ENCODE measurements at places on chromosomes 4 and X.

DNA sequence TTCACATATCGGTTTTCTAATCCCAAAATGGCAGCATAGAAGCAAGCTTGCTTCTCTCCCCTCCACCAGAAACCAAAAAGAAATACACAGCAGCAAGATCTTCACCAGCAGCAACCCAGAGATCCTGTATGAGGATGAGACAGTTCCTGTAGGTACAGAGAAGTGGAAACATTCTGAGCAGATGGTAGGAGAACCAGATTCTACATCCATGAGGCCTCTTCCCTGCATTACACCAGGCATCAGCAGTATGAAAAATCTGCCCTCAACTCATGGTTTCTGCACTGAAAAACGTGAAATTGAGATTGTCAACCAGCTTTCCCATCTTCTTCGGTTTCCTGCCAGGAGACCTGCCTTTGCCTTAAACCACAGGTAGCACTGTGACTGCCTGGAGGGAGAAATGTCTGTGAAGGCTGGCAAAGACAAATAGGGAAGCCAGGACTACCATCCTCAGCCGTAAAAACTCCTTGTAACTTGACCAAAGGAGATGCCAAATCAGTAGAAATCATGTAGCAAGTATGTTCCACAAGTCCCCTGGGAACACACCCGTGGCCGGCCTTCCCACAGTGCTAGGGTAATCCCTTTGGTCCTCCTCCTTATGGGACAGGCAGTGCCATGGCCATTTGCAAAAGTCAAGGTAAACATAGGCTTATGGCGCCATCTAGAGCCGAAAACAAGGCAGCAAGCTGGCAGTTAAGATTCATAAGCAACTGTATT, 24.0 kb upstream of the MTHFD2L start:
- H3K4me3 ChIP-seq, result no peak overlapping the region
- H3K27me3 ChIP-seq, result peaks cover 14% of the 10 kb centered on the region
- no peaks in the 10 kb centered on the region for H3K36me3 ChIP-seq

- DNase-seq, result no peak
- H3K27me3 ChIP-seq, result no peaks in the 10 kb centered on the region
- H3K4me3 ChIP-seq, result no peak overlapping the region
- H3K4me1 ChIP-seq, result no peaks in the 10 kb centered on the region
- no peak overlapping the region for H3K27ac ChIP-seq
- no peaks in the 10 kb centered on the region for H3K36me3 ChIP-seq
These were observed 20.3 kb downstream of the FGF13 start for GRCh38 chrX:138691186-138691585.

DNA sequence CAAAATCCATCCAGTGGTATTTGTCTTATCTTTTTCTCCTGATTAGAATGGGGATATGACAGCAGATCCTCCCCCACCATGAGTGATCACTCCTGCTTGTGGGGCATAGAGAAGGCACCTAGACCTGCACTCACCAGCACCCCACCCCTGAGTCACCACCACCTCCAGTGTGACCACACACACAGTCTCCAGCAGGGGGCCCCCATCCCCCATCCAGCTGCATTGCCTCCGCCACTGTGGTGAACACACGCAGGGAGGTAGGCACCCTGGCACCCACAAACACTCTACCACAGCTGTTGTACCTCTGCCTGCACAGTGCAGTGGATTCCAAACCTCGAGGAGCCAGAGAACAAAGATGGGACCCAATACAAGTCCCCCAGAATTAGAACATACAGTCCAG, 9.0 kb upstream of the MAGEA8 start:
- DNase-seq, result peak; percentile 56
- peaks cover 12% of the 10 kb centered on the region for H3K27me3 ChIP-seq
- H3K4me1 ChIP-seq, result peaks cover 3% of the 10 kb centered on the region
- H3K27ac ChIP-seq, result no peak overlapping the region
- no peaks in the 10 kb centered on the region for H3K36me3 ChIP-seq
- no peak overlapping the region for H3K4me3 ChIP-seq

GRCh38 chr4:122639181-122639580, 18.3 kb upstream of the IL21 start:
- H3K36me3 ChIP-seq, result no peaks in the 10 kb centered on the region
- no peaks in the 10 kb centered on the region for H3K27me3 ChIP-seq
- H3K4me3 ChIP-seq, result no peak overlapping the region
- H3K27ac ChIP-seq, result no peak overlapping the region
- H3K4me1 ChIP-seq, result peaks cover 9% of the 10 kb centered on the region

DNA sequence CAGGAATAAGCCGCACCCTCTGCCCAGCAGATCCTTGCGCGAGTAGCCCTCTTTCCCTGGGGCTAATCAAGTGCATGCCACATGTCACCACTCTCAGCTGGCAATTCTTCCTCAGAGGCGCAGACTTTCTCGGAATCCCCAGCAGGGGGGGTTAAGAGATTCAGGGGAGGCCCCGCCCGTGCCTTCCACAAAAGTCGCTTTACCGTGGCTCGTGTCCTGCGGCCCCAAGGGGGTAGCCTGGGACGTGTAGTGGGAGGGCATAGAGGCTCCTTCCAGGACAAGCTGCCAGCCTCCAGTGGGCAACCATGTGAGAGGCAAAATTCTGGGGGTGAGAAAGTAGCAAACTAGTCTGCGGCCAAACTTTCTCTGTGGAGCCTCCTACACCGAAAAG, 652 bp downstream of the SRPX start:
- H3K27ac ChIP-seq, result no peak overlapping the region
- peaks cover 2% of the 10 kb centered on the region for H3K4me1 ChIP-seq
- peak; percentile 28 for DNase-seq
- H3K27me3 ChIP-seq, result peaks cover 51% of the 10 kb centered on the region

DNA sequence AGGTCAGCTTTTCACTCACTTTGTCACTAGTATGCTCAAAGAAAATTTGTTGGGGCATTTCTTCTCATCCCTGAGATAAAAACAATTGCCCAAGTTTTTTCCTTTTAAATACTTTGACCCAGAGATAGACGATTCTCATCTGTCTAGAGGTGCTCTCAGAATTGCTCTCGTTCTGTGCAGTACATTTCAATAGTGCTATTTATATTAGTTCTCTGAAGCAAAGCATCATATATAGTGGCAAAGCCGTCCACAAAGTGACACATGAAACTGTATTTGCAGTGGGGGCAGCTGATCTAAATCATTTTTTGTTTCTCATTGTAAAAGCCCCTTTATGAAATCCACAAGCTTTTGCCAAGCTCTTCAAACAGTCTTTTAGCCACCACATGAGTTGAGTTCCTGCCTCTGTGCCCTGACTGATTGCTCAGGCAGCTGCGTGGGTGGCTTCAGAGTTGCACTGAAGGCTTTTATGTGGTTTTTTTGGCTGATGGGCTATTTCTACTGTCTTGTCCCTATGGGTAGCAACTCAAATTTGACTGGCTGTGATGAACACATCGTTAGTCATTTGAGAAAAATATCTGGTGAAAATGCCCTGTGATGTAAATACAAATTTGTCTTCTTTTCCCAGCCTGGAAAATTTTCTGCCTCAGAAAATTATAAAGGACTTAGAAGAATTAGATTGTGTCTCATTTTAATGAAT, 119.1 kb upstream of the OTUD4 start:
- peaks cover 2% of the 10 kb centered on the region for H3K27me3 ChIP-seq
- peaks cover 10% of the 10 kb centered on the region for H3K4me1 ChIP-seq
- H3K27ac ChIP-seq, result no peak overlapping the region
- no peaks in the 10 kb centered on the region for H3K36me3 ChIP-seq

- H3K27ac ChIP-seq, result no peak overlapping the region
- H3K4me1 ChIP-seq, result no peaks in the 10 kb centered on the region
- no peak for DNase-seq
These were observed 153.8 kb downstream of the AREG start for GRCh38 chr4:74598611-74599325.

DNA sequence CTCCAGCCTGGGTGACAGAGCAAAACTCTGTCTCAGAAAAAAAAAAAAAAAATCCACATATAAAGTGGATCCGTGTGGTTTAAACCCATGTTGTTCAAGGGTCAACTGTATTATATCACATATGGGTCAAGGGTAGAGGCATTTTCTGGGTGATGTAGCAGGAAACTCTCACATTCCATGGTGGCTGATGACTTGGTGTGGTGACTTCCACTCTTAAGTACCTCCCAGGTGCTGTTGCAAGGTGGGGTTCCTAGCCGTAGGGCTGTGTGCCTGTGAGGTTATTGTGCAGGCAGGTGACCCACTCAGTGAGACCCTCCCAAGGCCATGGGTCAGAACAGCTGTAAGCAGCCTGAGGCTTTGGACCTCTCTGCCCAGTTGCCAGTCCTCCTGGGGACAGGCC, 17.0 kb downstream of the ELF4 start:
- peak overlapping the region; percentile 57 for H3K27ac ChIP-seq
- no peaks in the 10 kb centered on the region for H3K27me3 ChIP-seq
- no peak overlapping the region for H3K4me3 ChIP-seq
- H3K36me3 ChIP-seq, result peaks cover 11% of the 10 kb centered on the region
- H3K4me1 ChIP-seq, result peaks cover 66% of the 10 kb centered on the region
- no peak for DNase-seq

- peak; percentile 49 for DNase-seq
- no peaks in the 10 kb centered on the region for H3K27me3 ChIP-seq
- H3K27ac ChIP-seq, result no peak overlapping the region
- H3K4me1 ChIP-seq, result no peaks in the 10 kb centered on the region
- no peak overlapping the region for H3K4me3 ChIP-seq
- no peaks in the 10 kb centered on the region for H3K36me3 ChIP-seq
These were observed 660.3 kb upstream of the PITX2 start for GRCh38 chr4:111283066-111283677.

- DNase-seq, result no peak
- peaks cover 4% of the 10 kb centered on the region for H3K27me3 ChIP-seq
- H3K4me1 ChIP-seq, result peaks cover 3% of the 10 kb centered on the region
- no peaks in the 10 kb centered on the region for H3K36me3 ChIP-seq
These were observed 448.1 kb upstream of the RASGEF1B start for GRCh38 chr4:81919810-81920209.

GRCh38 chr4:73066928-73067327, 2.6 kb downstream of the COX18 start:
- H3K27ac ChIP-seq, result peak overlapping the region; percentile 68
- no peak for DNase-seq
- H3K36me3 ChIP-seq, result peaks cover 29% of the 10 kb centered on the region
- H3K27me3 ChIP-seq, result no peaks in the 10 kb centered on the region
- H3K4me3 ChIP-seq, result peak overlapping the region; percentile 50
- H3K4me1 ChIP-seq, result peaks cover 33% of the 10 kb centered on the region

DNA sequence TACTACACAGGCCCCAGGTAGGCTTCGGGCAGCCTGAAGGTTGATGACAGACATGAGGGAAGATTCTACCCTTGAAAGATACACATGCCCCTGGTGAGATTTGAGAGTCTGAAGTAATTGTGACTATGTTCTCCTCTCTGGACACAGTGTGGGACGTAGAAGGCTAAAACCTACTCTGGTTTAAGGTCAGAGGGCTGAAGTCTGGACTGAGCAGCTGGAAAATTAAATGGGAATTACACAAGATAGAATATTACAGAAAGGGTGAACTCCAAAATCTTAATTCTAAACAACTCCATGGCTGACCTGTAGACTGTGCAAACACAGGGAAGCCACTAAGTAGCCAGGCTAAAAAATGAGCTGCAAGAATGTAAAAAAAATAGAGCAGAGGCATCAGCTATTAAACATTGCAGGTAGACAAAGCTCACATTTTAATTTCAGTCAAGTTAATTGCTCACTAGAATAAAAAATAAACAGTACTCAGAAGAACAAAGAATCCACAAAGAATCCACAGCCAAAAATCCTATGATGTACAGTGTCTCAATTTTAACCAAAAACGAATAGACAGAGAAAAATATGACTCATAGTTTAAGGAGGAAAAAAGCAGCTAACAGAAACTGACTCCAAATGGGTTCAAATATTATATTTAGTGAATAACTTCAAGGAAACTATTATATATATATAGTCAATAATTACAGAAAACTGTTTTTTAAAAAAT, 170.4 kb downstream of the PCDH18 start:
- H3K27me3 ChIP-seq, result no peaks in the 10 kb centered on the region
- H3K4me1 ChIP-seq, result no peaks in the 10 kb centered on the region
- no peak overlapping the region for H3K27ac ChIP-seq
- H3K4me3 ChIP-seq, result no peak overlapping the region
- H3K36me3 ChIP-seq, result no peaks in the 10 kb centered on the region

DNA sequence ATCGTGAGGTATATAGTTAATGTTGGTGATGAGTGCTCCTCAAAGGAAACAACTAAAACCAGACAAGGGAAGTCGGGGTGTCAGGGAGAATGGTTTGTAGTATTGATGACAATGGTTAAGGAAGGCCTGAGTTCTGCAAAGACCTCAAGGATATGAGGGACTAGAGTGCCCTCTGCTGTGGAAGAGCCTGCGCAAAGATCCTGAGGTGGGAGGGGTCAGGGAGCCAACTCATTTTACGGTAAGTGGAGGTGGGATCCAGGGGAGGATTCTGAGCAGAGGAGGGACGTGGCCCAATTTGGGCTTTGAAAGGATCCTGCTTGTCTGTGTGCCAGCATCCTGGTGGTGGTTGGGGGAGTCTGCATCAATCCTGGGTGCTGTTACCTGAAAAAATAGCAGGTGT, 11.3 kb downstream of the UBA1 start:
- no peaks in the 10 kb centered on the region for H3K27me3 ChIP-seq
- H3K27ac ChIP-seq, result no peak overlapping the region
- peaks cover 3% of the 10 kb centered on the region for H3K4me1 ChIP-seq
- DNase-seq, result no peak
- H3K36me3 ChIP-seq, result peaks cover 46% of the 10 kb centered on the region

GRCh38 chr4:55038176-55038890, 87.1 kb downstream of the KDR start:
- H3K4me3 ChIP-seq, result no peak overlapping the region
- no peak for DNase-seq
- H3K27me3 ChIP-seq, result no peaks in the 10 kb centered on the region
- no peaks in the 10 kb centered on the region for H3K36me3 ChIP-seq
- no peaks in the 10 kb centered on the region for H3K4me1 ChIP-seq
- H3K27ac ChIP-seq, result no peak overlapping the region

DNA sequence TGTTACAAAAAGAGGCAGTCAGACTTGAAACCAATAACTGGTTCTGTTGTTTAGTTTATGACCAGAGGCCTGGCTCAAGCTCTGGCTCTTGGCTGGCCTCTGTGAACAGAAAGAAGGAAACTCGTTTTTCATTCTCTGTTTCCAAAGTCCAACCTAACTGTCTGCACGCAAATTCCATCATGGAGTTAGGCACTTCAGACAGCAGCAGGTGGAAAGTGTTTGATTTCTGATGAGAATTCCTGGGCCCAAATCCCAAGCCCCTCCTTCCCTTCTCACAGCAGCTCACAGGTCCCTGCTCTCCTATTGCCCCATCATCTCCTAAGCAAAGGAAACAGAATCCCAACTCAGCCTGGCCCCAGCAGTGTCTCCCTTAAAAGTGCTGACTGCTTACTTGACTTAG, 42.8 kb upstream of the FGF16 start:
- H3K27me3 ChIP-seq, result no peaks in the 10 kb centered on the region
- no peak overlapping the region for H3K4me3 ChIP-seq
- no peaks in the 10 kb centered on the region for H3K36me3 ChIP-seq
- no peak for DNase-seq
- H3K4me1 ChIP-seq, result no peaks in the 10 kb centered on the region

GRCh38 chr4:119598521-119598920, 30.1 kb downstream of the PDE5A start:
- H3K36me3 ChIP-seq, result no peaks in the 10 kb centered on the region
- DNase-seq, result no peak
- H3K27ac ChIP-seq, result no peak overlapping the region
- no peak overlapping the region for H3K4me3 ChIP-seq
